ENCODE measurements at places on chromosomes 6 and 20. TPM values are rescaled to one million over a fixed set of nuclear protein-coding genes. Genes with fewer than 3 reads are reported as not detected.
A peak's percentile ranks its signal among the peaks of the same experiment; 100 is the strongest.

The SCGN gene
- total RNA-seq: not detected

The BPIFA1 gene
- total RNA-seq: not detected

The MTHFD1L gene
- 38.7 TPM for total RNA-seq

The GRM4 gene
- 0.05 TPM for total RNA-seq

The BMP7 gene
- not detected for total RNA-seq

The RSPO3 gene
- 0.17 TPM for total RNA-seq

The SAMD10 gene
- total RNA-seq: 5.4 TPM

The EPB41L2 gene
- 78.7 TPM for total RNA-seq

The MYLK4 gene
- 0.52 TPM for total RNA-seq

DNA sequence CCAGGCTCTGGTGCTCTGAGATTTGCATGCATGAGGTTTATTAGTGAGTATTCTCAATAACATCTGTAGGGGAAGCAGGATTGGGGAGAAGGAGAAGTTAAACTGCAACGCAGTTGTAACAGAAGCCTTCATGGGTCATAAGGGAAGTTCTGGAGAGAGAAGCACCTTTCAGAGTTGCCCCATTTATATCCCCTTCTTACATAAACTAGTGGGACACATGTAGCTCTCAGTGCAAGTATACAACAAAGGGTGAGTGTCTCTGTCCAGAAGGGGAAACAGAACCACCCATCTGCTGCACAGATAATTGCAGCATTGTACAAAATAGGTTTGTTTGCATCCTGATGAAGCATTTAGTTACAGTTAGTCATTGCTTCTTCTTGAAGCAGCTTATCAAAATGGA, 4.3 kb upstream of the ADGB start:
- no peak for DNase-seq

- DNase-seq: no peak
Observed at GRCh38 chr6:158439255-158439654, 120.6 kb upstream of the TMEM181 start.

DNA sequence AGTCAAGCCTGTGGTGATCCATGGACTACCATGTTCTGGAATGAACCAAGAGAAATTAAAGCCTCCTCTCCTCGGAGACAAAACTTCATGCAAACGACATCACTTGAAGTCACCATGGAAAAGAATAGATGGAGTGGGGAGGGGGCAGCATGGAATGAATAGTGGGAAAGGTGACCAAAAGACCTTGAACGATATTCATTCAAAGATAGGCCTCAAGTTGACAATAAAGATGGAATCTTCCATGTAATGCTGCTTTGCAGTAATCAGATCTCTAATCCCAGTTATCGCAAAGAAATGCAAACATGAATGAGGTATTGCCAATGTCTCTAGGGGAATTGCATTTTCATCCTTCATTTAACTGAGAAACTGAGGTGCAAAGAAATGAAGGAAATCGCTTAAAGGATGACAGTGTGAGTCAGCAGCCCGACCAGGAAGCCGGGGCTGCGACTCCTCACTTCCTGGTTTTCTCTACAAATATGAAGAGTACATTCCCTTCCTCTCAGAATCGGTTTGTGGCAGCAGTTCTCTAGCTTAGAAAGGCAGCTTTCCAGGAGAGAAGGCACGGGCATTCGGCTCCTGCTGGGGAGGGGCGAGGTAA, 65.6 kb upstream of the RREB1 start:
- DNase-seq: peak; percentile 35

GRCh38 chr6:109456111-109456583, 575 bp upstream of the MICAL1 start:
- DNase-seq: no peak

DNA sequence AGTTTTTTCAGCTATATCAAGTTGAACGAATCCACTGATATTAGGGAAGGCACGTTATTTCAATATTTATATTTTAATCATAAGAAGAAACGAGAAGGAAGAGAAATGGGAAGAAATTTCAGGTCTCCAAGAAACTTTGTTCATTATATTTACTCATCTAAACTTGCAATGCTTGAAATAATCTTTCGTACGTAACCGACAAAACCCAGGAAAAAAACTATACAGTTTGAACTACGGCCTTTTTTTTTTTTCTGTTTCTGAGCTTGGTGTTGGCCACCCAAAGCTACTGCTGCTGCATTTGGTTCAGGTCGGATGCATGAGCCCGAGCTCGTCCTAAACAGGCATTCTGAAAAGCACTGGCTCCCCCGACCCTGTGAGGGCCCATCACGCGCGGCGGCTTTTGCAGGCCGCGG, 548 bp downstream of the PERP start:
- DNase-seq: no peak

DNA sequence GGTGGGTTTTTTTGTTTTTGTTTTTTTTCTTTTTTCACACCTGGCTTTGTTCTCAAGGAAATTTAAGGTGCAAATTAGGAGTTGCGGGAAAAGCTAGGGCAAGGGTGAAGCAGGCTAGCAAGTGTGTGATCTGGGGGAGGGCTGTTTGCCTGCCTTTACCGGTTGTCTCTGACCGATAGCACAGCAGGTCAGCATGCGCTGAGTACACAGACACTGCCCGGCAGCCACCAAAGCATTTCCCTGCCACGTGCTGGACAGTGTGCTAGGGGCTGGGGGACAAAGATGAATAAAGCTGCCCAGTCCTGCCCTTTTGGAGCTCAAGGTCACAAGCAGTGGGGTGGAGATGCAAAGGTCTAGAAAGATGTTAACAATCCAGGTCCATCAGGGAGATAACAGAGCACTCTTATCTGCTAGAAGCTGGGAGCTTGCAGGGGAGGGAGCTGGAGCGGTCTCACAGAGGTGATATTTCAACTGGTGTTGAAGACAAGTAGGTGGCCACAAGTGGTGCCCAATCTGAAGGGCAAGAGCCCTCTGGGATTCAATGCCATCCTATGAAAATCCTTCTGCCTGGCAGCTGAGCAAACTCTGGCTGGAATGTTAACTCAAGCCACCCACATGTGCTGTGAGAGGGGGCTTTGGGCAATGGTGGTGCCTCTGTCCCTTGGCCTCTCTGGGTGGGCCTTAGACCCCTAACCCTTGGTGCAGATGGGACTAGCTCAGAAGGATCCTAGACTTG, 24.5 kb downstream of the TTBK1 start:
- no peak for DNase-seq

DNA sequence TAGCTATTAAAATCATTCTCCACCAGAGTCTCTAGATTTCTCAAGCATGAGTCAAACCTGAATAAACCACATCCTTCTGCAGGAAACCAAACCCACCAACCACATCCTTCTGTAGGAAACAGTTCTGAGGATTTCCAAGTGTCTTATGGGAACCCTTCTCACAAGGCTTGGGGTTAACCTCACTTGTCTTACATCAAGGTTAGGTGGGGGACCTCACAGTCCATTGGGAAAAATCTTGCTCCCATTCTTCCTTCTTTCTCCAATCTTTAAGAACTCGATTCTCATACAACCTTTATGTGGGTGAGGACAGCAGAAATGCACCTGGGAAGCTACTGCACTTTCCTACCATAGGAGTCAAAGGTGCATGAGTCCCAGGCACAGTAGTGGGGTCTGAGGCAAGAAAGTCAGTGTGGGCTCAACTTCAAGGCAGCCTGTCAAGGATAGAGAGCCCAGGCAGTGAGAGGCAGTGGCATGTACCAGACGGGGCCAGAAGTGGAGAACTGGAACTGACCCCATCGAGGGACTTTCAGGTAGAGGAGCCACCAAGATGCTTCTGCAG, 114.5 kb downstream of the SLC22A3 start:
- peak; percentile 94 for DNase-seq

GRCh38 chr6:39568896-39569295, 156.3 kb downstream of the KIF6 start:
- DNase-seq: peak; percentile 51

DNA sequence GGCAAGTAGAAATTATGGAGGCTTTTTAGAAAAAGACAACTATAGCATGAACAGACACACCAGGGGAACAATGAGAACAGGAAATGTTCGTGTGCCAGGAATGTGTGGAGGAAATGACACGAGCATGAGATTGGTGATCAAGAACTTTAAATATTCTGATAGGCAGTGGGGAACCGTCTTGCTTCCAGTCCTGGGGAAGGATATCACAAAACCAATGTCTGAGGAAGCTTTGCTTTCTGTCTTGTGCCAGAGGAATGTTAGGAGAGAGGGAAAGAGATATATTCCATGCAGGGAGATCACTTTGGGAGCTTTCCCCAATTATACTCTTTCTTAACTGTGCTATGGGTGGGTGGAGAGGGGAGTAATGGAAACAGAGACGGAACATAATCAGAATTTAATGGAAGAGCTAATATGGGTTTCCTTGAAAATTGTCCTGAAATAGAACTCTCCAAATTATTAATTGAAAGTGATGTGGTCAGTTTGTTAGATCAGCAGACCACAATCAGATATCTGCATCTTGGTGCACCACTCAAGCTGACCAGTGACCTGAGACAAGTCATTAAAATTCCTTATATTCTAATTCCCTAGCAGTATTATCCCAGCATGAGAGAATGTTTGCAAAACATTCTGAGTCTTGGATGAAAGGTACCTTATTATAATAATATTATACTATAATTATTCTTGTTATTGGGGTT, 178.2 kb downstream of the SOX4 start:
- peak; percentile 69 for DNase-seq

DNA sequence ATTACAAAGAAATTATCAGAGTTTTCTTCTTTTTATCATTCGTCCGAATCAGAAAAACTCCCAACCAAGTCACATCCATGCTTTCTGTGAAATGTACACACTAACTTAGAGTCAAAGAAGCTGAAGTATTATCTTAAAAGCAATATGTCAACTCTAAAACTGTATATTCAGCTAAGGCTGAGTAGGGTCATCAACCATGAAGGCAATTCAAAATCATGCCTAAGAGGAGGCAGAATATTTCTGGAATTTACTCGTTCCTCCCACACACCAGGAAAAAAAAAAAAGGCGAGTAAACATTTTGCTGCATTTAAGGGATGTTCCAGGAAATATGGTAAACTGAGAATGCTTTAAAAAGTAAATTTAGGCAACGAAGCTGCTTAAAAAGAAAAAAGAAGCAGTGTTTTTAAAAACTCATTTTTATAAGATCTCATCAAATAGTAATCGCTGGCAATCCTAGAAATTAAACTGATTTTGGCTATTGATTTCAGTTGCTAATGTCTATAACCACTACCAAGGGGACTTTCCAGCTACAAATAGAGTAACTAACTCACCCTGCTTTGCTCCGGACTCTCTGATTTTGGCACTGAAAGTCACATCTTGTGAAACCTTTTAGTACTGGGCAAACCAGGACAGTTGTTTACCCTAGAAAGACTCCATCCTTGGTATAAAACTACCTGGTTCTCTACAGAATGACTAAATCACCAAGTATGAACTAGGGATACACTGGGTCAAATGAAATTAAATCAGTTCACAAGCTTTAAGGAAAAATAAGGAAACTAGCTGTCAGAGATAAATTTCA, 82.8 kb downstream of the MBOAT1 start:
- peak; percentile 18 for DNase-seq

- DNase-seq: no peak
Observed at GRCh38 chr6:44269178-44269920, 901 bp upstream of the TMEM151B start.

GRCh38 chr20:54129350-54129749, 44.4 kb downstream of the CYP24A1 start:
- no peak for DNase-seq

DNA sequence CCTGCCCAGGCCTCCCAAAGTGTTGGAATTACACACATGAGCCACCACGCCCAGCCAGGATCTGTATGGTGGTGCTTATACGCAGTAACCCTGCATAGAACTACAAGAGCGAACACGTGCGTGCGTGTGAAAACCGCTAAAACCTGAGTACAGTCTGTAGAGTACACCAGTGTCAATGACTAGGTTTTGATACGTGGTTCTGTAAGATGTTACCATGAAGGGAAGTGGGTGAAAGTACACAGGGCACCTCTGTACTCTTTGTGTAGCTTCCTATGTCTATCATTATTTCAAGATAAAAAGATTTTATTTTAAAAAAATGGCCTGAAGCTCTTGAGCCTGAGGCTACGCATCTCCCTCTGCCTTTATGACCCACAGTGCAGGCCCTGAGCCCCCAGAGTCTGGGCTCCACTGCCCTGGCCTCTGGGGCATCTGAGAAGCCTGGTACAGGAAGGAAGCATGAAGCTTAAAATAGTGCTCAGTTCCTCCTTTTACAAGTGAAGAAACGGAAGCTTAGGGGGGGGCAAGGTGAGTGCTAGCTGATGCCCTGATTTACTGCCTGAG, 21.6 kb downstream of the LY86 start:
- no peak for DNase-seq

GRCh38 chr6:34374508-34374907, 18.0 kb downstream of the NUDT3 start:
- DNase-seq: no peak

GRCh38 chr6:162750776-162751175, 23.0 kb downstream of the PACRG start:
- peak; percentile 66 for DNase-seq

DNA sequence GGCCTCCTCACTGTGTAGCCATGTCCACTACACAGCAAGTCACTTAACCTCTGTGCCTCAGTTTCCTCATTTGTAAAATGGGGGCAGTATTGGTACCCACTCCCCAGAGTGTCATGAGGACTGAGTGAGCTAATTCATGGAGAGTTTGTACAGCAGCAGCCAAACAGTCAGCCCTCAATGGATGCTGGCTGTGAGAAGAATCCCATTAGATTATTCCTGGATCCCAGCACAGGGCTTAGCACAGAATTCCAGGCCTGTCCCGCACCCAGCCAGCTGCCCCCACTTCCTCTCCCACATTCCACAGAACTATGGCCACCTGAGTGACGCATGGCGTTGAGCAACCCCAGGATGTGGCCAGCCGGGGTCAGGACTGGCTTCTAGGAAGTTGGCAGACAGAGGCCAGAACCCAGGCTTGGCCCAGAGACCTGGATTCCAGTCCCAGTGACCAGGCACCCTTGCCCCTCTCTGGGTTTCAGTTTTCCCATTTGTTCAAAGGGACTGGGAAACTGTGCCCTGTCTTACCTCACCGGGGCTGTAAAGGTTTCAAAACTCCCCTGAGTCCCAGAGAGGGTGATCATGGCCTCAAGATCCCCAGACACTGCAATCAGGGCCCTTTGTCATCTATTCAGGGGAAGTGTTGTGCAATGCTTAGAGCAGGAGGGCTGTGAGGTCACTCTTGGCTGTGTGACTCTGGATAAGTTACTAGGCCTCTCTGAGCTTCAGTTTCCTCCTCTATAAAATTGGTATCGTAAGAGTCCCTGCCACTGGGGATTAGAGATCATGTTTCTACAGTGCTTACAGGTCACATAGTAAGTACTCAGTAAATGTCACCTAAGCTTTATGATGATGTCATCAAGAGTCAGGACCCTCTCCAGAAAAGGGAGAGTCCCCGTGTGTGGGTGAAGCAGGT, 3.0 kb upstream of the TGM2 start:
- peak; percentile 95 for DNase-seq

DNA sequence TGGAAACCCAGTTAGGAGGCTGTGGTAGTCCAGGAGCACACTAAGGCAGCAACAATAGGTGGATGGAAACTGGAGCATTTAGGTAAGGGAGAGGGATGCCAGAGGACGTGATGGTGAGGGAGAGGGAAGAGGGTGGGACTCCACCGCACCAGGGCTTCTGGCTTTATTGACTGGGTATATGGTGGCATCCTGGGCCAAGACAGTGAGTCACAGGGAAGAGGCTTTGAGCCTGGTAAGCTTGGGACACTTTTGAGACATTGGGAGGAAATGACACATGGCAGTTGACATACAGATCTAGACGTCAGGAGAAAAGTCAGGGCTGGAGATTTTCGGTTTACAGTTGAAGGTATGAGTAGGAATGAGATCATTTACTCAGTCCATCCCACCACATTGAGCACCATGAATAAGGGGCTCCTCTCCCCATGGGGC, 14.9 kb downstream of the NT5E start:
- DNase-seq: peak; percentile 77

- DNase-seq: no peak
Observed at GRCh38 chr6:7691021-7691420, 34.9 kb upstream of the BMP6 start.
